ENCODE measurements at places on chromosomes 1 and 21. TPM values are rescaled to one million over a fixed set of nuclear protein-coding genes. Genes with fewer than 3 reads are reported as not detected.

DNA sequence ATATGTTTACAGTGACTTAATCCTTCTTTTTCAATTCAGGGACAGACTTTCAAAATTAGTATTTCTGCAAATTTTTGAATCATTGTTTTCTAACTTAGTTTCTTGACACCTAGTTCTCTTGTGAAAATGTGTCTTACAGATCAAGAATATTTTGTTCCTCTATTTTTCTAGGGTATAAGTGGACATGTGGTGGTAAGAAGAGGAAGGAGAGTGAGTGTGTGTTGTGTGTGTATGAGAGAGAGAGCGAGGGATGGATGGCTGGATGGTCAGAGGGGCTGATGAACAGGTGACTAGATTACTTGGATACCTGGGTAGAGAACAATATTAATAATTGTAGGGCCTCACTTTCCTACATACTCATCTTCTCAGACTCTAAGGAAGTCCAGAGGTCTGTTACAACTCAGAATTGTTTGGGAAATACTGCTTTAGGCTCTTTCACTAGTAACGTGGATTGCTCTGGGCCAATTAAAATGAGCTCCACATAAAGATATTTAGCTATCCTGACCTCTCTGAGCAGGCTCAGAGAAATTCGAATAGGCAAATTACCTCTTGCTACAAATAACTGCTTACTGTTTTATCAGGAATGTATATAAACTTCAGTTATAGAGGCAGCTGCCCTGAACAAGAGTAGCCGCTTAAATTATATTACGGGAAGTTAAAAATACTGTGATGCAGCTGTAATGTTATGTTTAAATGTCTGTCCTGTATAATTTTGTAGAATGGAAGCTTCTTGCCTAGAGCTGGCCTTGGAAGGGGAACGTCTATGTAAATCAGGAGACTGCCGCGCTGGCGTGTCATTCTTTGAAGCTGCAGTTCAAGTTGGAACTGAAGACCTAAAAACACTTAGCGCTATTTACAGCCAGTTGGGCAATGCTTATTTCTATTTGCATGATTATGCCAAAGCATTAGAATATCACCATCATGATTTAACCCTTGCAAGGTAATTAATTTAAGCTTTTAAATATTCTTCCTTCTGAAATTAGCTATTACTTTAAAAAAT is 19.7 kb downstream of the GPSM2 start:
- DNase-seq = no peak

- no peak for DNase-seq
These were observed 422.6 kb downstream of the NUF2 start for GRCh38 chr1:163744301-163744887.

- no peak for DNase-seq
These were observed 10.5 kb upstream of the LAX1 start for GRCh38 chr1:203754455-203754864.

- DNase-seq = no peak
These were observed 6.0 kb upstream of the LIN28A start for GRCh38 chr1:26404641-26405040.

The LIN28A gene
- total RNA-seq = not detected

The DVL1 gene
- 66.0 TPM for total RNA-seq
